ENCODE measurements at places on chromosomes 16 and 17.

DNA sequence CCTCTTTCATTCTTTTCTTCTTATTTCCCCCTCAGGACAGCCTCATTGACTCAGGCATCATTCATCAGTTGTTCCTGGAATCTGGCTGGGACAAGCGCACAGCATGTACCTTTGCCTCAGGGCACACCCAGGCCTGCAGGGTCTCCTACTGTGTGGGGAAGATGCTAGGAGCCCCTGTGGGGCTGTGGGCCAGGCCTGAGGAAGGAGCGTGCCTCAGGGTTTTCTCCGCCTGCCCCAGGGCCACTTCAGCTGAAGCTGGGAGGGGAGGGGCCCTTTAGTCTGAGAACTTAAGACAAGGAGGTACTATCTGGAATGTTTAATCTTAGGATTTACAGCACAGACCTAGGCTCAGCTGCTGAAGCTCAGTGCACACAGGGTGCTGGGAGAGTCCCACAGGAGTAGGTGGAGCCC is 7.9 kb downstream of the ELMO3 start:
- no peak for DNase-seq

DNA sequence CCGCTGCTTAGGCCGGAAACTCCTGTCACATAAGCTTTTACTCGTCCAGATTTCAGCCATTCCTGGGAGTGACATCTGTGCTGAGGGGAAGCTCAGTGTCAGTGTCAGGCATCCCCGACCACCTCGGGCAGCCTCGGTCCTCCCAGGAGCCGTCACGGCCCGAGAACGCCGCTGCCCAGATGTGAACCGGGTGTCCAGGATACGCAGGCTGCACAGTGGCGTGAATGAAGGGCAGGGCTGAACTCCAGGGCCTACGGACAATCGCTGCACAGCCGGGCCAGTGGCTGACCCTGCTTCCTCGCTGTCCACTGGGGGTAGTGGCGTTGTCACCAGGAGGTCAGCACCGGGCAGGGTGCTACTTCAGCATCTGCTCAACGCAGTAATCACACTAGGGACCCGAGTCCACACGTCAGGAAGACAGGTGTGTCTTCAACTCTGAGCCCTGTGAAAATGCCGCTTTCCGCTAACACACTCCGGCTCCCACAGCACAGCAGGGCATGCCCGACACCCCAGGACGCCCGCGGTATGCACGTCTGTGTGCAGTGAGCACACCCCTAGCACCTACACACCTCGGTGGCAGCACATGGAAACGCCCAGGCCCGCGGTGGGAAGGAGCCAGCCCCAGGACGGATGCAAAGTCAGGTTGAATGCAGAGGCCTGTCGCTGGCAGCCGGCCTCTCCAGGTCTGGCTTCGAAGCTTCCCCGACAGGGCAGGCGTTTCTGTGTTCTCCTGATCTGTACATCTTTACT is 3.1 kb downstream of the LMF1 start:
- no peak for DNase-seq

- no peak for DNase-seq
These were observed 38.5 kb downstream of the TBC1D16 start for GRCh38 chr17:79997011-79997660.

DNA sequence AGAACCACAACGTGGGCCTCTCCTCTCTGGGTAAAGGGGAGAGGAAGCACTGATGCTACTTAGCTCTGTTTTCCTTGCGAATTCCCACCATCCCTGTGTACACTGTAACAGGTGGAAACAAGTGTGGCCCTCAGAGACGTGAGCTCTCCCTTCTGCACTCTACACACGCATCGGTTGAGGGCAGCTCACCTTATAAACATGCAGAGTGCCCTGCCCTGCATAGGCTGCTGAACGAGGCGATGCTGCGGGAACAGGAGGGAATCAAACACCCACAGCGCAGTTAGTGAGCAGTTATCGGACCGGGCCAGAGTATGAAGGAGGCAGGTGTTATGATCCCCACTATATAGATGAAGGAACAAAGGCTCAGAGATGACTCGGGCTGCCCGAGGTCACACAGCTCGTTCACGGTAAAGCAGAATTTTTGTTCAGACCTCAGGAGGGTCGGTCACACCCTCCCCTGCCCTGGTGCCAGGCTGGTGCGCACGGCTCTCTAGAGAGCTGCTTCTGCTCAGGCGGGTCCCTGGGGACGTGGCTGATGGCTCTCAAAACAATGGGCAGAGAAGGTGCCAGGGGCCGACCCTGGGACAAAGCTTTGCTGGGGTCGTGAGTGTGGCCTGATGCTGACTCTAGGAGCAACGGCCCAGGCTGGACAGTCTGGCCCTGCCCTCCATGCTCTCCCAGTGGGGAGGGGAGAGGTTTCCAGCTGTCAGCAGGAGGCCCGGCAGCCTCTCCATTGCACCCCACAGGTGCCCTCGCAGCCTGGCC is 68.5 kb downstream of the RPH3AL start:
- no peak for DNase-seq

- no peak for DNase-seq
These were observed 453.3 kb downstream of the KCNJ2 start for GRCh38 chr17:70622368-70623260.

- no peak for DNase-seq
These were observed 244.9 kb downstream of the CA10 start for GRCh38 chr17:51913491-51914205.

DNA sequence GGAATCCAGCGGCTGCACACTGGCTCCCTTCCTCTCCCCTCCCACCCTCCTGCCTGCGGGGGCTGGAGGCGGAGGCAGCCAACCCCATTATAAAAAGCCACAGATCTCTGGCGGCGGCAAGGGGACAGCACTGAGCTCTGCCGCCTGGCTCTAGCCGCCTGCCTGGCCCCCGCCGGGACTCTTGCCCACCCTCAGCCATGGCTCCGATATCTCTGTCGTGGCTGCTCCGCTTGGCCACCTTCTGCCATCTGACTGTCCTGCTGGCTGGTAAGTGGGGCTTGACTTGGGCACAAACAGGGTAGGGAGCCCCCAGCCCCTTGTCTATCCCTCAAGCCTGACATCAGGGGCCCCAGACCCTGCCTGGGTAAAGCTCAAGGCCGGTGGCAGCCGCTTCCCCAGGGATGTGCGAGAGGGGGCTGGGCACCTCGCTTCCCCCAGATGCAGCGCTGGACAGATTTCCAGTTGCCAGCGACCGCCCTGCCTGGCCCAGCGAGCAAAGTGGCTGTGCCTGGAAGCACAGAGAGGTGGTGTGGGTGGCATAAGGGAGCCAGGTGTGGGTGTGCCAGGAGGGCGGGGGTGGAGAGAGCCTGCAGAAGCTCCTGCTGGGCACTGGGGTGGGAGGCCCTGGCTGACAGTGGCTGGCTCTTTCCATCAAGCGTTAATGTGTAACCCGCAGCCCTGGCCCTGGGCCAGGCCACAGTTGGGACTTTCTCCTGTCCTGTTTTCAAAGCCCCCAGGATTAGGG is at the start of gene CX3CL1:
Gene CX3CL1, plus strand, starts transcription at position 119 of the 745 bp plus-strand sequence. Its CDS starts 79 bp downstream, at position 198.
- DNase-seq, result no peak

GRCh38 chr16:28596840-28597691 is at the start of gene SULT1A2:
Gene SULT1A2, minus strand, starts transcription at chr16:28597050. Its CDS starts 1,120 bp downstream, at chr16:28595930.
- DNase-seq, result no peak
